ENCODE measurements at places on chromosomes 11 and 22.

DNA sequence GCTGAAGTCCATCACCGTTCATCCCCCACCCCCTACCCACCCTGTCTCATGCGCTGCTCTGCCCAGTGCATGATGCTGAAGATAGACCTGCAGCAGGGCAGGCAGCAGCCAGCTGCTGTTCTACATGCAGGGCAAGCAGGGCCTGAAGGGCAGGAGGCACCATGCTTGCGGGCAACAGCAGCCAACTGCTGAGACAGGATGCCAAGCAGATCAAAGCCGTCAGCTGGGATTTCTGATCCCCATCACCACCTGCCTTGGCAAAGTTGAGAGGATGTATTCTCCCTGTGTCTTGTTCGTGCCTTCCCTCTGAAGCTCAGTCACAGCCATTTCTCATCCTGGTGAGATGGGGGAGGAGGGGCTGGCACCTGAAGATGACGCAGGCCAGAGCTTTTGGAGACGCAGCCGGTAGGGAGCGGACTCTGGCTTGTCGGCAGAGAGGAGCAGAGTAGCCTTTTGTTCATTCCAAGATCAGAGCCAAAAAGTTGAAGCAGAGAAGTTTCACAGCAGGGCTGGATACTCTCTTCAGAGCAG lies 227.0 kb downstream of the GRIK4 start:
- no peak for DNase-seq

DNA sequence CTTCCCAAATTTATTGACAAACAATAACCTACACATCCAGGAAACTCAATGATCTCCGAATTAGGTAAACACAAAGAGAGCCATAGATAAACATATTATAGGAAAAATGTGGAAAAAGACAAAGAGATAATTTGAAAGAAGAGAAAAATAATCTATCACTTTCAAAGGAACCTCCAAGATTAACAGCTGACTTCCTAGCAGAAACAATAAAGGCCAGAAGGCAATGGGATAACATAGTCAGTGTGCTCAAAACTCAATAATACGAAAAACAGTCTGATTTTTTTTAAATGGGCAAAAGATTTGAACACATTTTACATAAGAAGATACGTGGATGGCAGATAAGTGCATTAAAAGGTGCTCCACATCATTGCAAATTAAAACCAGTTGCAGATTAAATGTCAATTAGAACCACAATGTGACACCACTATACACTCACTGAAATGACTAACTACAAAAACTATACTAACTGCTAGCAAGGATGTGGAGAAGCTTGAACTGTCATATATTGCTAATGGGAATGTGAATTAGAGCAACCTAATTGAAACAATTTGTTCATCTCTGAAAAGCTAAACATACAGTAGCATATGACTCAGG lies 300.4 kb downstream of the TMEM135 start:
- DNase-seq = no peak

- no peak for DNase-seq
Measured at GRCh38 chr22:49514641-49515040, 313.0 kb downstream of the BRD1 start.

GRCh38 chr22:32839831-32840584 lies 38.5 kb downstream of the TIMP3 start:
- no peak for DNase-seq

GRCh38 chr11:61042961-61043540 lies 59.2 kb upstream of the CD5 start:
- no peak for DNase-seq

DNA sequence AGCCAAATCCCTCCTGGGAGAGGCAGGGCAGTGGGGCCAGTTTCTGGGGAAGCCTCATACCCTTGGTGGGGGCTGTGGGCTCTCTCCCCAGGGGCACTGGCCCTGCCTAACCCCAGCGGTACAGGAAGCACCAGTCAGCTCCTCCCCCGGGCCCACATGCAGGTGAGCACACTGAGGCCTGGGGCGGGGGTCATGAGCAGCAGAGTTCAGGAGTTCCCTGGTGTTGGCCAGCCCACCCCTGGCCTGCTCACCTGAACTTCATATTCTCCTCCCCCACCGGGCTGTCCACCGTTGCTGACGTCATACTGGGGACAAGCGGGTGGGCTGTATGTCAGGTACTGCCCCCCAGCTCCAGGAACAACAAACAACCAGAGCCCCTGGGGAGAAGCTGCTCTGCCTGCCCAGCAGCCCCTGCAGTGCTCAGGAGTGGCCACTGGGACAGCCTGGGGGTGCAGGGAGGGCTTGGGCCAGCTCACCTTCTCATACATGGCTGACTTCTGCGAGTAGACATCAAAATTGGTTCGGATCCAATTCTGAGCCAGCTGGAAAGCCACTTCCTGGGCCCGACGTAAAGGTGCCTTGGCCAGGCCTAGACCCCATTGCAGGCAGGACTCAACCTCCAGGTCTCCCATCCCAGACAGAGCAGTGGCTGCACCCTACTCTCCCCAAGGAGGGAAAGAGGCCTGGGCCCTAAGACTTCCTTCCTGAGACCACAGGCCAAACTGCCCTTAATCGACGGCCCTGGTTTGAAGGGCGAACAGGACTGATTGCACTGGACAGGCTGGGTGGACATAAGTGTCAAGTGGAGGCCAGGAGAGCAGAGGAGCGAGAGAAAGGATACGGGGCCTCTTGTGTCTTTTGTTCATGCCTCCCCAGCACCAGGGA lies 20.8 kb downstream of the TREH start:
- DNase-seq = no peak

DNA sequence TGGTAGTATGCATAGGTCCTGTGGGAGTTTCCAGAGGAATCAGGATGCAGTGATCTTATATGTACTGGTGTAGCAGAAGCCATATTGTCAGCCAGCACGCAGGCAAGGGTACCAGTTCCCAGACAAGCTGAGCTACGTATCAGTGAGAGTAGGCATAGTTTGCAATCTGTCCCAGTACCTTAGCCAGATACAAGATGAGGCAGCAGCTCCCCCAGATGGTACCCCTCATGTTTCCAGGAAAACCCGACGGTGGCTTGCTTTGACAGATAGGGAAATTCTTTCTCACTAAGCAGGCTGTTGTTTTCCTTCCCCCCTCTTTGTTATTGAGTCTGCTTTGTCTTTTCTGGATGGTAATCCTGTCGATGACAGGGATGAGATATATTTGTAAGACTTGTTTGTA lies 109.7 kb upstream of the RRM1 start:
- no peak for DNase-seq

All from T-helper 2 cell (primary cell).